ENCODE measurements at places on chromosomes 1 and 21.

GRCh38 chr1:21628798-21629393 is 40.3 kb downstream of the RAP1GAP start:
- DNase-seq, result no peak

DNA sequence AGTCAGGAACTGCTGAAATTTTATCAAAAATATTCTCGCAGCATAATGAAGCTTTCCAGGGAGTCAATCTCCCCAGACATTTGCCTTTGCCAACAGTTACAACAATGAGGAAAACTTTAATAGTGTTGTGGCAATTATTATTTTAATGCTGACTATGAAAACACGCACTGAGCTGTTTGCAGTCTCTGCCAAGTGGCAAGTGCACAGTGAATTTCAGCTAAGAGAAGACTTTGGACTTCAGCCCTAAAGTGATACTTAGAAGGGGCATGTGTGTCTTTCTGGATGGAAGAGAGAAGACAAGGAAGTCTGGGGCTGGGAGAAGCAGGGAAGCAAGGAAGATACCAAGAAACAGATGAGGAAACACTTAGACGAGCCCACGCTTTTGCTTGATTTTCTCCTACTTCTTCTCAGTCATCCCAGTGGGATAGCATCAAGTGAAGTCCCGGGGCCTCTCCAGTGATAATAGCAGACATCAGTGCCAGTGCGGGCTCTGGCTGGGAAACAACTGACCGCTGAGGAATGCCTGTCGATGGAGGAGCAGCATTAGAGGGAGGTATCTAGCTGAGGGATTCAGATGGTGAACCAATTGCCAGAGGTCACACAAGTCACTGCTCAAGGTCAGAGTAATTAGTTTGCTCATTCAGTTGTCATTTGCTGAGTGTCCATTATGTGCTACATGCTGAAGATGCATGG is 196.3 kb downstream of the TTLL7 start:
- DNase-seq, result no peak

- no peak for DNase-seq
Measured at GRCh38 chr1:32702599-32703478, at the start of gene SYNC. Gene SYNC, minus strand, starts transcription at chr1:32702770. Its CDS starts 110 bp downstream, at chr1:32702660.

GRCh38 chr1:157181258-157181657 is 43.1 kb upstream of the ETV3 start:
- no peak for DNase-seq

DNA sequence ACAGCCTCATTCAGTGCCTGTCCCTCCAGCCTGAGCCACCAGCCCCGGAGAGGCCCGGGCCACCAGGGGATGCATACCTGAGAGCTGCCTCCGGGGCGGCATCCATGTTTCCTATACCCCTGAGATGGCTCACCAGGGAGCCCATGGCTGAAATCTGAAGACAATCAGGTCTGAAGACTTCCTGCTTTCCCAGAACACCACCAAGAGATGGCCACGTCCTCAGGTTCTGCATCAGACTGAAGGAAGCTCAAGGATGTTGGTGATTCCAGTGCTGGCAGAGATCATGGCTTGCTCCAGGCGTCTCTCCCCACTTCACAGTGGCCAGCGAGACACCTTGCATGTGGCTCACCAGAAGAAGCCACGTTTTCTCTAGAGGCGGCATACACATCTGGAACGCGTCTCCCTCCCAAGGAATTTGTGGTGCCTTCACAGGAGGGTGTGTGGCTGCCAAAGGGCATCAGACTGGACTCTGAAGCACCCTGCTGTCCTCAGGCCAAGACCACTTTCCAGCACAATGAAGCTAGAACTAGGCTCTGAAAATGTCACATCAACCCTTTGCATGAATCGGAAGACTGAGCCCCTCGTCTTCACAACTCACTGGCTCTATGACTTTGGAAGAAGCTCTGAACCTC is 170.7 kb upstream of the IRF2BP2 start:
- no peak for DNase-seq
